Thymus (tissue), 14 donors: ENCODE measurements at places on chromosomes 2 and 18. TPM values are rescaled to one million over a fixed set of nuclear protein-coding genes. Genes with fewer than 3 reads are reported as not detected.

- H3K36me3 ChIP-seq: no peaks in the 10 kb centered on the region
- H3K27ac ChIP-seq: no peak overlapping the region
- H3K4me3 ChIP-seq: no peak overlapping the region
- H3K27me3 ChIP-seq: no peaks in the 10 kb centered on the region
- no peak for DNase-seq
- peaks cover 3% of the 10 kb centered on the region for H3K4me1 ChIP-seq
These were observed 263.6 kb downstream of the SS18 start for GRCh38 chr18:25826823-25827222.

IL18R1 gene
- total RNA-seq: 7.5 TPM

DNA sequence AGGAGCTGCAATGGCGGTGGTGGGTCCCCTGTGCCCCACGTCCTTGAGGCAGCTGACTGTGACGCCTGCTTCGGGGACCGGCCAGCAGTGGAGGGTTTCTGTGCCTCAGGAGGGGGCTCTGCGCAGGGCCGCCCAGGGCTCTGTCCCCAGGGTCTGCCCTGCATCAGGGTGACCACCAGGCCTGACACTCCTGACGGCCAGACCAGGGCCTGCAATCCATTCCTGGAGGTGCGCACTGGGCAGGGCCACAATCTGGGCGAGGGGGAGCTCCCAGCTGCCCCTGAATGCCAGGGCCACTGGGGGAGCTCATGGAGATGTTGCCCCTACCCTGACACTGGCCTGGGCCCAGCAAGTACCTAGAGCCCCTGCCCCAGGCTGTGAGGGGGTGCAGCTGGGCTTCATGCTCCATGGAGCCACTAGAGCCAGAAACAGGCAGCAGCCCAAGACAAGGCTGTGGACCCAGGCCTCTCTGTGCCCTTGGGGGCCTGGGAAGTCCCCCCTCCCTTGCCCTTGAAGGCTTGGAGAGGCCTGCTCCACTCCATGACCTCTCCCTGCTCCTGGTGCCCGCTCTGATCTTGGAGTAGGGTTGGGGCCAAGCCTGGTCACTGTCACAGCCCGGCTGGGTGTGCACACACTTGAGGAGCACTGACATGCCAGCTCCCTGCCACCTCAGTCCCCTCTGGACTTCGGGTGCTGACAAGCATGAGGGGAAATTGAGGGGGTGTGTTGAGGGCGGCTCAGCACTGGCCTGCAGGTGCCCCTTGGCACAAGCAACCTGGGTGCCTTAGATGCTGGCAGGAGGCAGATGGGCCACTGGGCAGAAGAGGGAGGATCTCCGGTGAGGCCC is 55.9 kb downstream of the LDAH start:
- no peak overlapping the region for H3K27ac ChIP-seq
- DNase-seq: no peak
- no peak overlapping the region for H3K4me3 ChIP-seq
- no peaks in the 10 kb centered on the region for H3K36me3 ChIP-seq

UNC50 gene
- total RNA-seq: 46.1 TPM

ALPG gene
- total RNA-seq: 0.24 TPM

GRCh38 chr2:64267699-64268098 is 123.5 kb upstream of the PELI1 start:
- H3K27ac ChIP-seq: no peak overlapping the region
- H3K27me3 ChIP-seq: no peaks in the 10 kb centered on the region
- DNase-seq: no peak
- no peaks in the 10 kb centered on the region for H3K36me3 ChIP-seq
- H3K4me3 ChIP-seq: no peak overlapping the region
- no peaks in the 10 kb centered on the region for H3K4me1 ChIP-seq

DNA sequence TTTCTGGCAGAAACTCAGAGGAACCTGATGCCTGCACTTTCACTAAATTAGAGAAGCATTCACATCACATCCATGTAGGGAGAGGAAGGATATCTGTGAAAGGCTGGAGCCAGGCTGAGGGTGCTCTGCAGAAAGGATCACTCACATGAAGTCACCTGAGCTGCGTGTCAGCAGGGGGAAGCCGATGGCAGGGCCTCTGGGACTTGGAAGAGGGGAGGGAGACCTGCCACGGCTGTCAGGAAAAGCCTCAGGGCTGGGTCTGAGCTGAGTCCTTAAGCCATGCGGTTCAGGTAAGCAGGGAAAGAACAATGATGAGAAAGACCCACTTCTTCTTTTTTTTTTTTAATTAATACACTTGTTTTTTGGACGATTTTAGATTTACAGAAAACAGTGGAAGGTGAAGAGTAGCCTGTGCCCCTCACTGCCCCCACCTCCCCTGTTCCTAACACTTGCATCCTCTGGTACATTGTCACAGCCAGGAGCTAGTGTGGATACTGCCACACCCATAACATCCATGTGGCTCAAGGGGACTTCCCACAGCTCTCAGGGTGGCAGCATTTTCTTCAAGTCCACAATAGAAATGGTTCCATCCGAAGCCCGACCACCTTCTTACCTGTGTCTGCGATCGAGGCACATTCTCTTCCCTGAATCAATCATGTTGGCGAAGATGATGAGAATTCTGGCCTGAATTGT is 156.5 kb upstream of the TPO start:
- H3K4me1 ChIP-seq: no peaks in the 10 kb centered on the region
- DNase-seq: no peak
- no peak overlapping the region for H3K4me3 ChIP-seq
- H3K36me3 ChIP-seq: no peaks in the 10 kb centered on the region

SCYGR4 gene
- not detected for total RNA-seq

MRPL30 gene
- total RNA-seq: 39.9 TPM

MROH2A gene
- 0.71 TPM for total RNA-seq
